ENCODE measurements at places on chromosomes 3 and 15.
A peak's percentile ranks its signal among the peaks of the same experiment; 100 is the strongest.

DNA sequence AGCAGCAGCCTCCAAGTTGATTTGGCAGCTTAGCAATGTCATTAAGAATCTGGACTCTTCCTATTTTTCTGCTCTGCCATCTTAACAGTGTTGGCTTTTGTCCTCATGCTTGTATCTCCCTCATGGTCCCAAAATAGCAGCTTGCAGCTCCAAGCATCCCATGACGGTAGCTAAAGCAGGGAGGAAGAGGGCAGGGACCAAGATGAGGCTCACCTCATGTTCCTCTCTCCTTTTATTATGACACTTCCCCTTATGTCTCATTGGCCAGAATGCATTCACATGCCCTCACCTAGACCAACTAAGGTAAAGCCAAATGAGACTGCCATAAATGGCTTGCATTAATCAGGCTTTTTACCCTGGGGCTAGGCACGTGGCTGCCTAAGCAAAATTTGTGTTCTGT is 382.4 kb downstream of the SHQ1 start:
- DNase-seq = no peak

- no peak for DNase-seq
Measured at GRCh38 chr3:186286114-186286513, 75.9 kb downstream of the DGKG start.

- DNase-seq = no peak
Measured at GRCh38 chr3:114421204-114421603, 127.4 kb downstream of the TIGIT start.

GRCh38 chr3:67684211-67684610 is 29.8 kb upstream of the SUCLG2 start:
- DNase-seq = no peak

- DNase-seq = no peak
Measured at GRCh38 chr3:47892286-47893040, 89.5 kb downstream of the DHX30 start.

GRCh38 chr3:18124501-18124900 is 300.6 kb downstream of the SATB1 start:
- no peak for DNase-seq

- no peak for DNase-seq
Measured at GRCh38 chr3:194404365-194405140, 5.5 kb upstream of the GP5 start.

GRCh38 chr15:89112341-89112971 is 24.2 kb downstream of the ABHD2 start:
- DNase-seq = no peak

DNA sequence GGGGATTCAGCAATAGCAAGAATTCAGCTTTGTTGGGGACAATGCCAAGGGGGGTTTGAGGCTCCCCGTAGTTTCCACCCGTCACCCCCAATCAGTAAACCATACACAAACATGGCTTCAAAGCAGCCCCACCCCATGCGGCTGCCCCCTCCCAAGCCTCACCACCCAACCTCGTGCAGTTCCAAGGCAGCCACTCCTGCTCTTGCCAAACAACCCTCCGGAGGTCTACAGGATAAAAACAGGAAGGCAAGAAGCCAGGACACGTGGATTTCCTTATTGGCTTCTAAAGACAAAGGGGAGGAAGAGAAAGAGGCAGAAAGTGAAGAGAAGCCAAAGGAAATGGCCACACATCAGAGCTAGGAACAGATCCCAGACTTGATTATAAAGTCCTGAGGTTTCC is 121.1 kb downstream of the SHQ1 start:
- DNase-seq = no peak

- DNase-seq = no peak
Measured at GRCh38 chr3:50483374-50483773, 20.1 kb downstream of the CACNA2D2 start.

DNA sequence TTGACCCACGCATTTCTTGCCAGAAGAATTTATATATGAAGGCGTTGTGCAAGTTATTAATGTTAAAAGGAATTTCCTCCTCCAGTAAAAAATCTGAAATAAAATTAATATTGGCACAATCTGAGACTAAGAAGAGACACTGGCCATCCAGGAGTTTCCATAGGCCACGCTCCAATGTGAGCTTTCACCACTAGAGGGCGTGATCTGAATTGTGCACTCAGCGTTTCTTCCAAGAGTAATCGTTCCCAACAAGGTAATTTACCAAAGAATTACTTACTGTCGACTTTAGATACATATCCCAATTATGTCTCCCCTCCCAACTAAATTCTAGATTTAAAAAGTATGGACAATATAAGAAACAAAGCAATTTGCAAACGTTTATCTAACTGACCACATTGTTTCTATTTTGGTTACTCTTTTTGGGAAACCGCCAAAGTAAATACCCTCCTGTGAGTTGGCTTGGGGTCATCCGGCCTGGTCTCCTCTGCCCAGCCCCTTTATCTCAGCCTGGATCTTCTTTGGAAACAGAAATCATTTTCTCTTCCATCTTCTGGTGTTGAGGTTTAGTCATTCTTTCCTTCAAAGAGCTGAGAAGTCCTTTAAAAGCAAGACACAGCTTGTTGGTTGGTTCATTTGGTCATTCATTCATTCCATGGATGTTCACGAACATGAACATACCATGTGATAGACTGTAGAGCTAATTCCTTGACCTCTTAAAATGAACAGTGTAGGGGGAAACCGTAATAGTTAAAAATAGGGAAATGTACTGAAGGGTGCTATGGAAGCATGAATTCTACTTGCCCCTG is 26.2 kb downstream of the POLR2M start:
- DNase-seq = peak; percentile 14

DNA sequence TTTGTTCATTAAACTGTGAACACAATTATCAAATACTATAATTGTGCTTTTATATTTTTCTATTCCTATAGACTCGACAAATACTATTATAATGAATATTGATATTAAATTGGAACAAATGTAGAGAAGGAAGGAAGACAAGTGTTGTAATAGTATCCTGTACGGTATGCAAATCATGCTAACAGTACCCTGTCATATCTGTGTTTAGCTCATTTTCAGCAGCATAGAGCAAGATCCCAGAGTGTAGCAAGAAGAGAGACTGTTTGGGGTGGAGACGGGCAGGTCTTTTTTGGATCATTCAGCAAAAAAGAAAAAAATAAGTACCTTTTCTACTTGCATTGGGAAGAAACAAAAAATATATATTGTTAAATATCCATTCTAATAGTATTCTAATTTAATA is 224.1 kb downstream of the TPRG1 start:
- no peak for DNase-seq

DNA sequence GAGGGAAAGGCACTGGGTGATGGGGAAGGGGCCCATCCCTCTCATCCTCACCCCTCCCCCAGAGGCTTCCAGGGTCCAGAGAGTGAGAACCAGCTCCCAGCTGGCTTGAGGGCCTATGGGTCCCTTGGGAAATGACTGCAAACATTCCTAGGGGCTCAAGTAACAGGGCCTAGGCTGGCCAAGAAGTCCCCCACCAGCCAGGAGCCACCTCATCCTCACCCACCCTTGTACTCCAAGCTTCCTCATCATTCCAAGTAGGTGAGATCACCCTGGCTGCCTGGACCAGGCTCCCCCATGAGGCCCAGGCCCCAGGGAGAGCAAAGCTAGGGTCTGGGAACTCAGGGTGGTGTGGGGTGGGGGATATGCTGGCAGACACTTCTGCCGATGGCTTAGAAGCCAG is 14.8 kb downstream of the LOXL1 start:
- no peak for DNase-seq

DNA sequence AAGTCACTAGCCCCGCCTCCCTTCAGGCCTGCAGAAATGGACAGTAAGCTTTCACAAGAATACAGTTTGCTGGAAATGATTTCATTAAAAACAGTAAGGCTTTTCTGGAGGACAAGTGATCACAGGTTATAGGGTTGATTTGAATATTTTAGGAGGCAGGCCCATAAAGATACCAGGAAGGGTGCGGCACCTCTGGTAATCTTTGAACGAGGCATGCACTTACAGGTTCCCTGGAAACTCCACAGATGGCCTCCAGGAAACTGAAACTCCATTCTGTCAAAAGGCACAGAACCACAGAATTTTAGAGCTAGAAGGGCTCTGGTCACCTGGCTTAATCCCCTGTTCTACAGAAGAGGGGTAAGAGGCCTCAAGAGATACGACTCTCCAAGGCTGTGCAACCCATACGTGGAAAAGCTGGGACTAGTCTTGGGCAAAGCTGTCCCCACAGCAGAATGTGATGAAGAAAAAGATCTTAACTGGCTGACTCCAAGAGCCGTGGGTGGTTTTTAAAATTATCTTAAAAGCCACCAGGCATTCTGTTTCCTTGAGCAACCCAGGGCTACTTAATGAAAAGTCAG is 1.2 kb downstream of the STARD5 start:
- no peak for DNase-seq

GRCh38 chr15:46315434-46315833 is 680.6 kb downstream of the SQOR start:
- no peak for DNase-seq

- DNase-seq = no peak
Measured at GRCh38 chr3:128987302-128988100, 6.4 kb downstream of the CFAP92 start.

GRCh38 chr15:64070965-64071851 is 22.4 kb downstream of the CIAO2A start:
- DNase-seq = no peak

DNA sequence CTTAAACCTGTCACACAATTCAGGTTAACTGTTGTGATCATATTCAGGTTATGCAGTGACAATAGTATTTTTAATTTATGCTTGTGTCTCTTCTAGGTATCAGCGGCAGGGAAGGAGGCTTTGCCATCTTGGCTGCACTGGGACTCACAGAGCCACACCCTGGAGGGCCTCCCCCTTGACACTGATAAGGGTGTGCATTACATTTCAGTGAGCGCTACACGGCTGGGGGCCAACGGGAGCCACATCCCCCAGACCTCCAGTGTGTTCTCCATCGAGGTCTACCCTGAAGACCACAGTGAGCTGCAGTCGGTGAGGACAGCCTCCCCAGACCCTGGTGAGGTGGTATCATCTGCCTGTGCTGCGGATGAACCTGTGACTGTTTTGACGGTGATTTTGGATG is 23.6 kb upstream of the BSN start:
- no peak for DNase-seq

DNA sequence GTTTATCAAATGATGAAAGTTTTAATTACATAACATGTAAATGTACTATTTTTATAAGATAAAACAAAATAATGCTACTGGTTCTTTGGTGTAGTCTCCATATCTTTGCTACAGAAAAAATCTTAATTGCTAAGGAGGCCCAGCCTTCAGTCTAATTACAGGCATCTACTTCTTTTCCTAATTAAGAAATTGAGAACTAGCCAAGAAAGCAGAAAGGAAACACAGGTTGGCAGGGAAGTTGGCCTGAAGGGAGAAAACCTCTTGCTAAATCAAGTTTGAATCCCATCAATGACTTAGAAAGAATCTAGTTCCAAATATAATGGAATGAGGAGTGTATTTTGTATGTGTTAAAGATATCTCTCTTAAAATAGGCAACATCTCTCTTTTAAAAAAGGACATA is 212.4 kb upstream of the ARL6 start:
- DNase-seq = no peak

DNA sequence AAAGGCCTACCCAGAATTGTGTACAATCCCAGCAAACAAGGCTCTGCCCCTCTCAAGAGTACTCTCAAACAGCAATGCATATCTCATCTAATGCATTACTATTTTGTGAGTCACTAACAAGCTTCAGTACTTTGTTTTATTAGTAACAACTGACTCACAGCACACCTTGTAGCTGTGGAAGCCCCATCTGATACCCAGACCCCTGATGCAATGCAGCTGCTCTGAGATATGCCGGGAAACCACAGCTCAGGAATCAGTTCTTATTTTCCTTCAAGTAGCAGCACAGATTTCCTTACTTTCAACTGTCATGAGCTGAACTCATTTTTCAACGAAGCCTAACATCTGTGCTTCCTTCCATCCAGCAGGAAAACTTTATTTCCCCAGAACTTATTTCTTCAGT is 37.8 kb downstream of the CCNL1 start:
- DNase-seq = no peak

- DNase-seq = peak; percentile 22
Measured at GRCh38 chr15:64634576-64635498, 140.6 kb downstream of the RBPMS2 start.

DNA sequence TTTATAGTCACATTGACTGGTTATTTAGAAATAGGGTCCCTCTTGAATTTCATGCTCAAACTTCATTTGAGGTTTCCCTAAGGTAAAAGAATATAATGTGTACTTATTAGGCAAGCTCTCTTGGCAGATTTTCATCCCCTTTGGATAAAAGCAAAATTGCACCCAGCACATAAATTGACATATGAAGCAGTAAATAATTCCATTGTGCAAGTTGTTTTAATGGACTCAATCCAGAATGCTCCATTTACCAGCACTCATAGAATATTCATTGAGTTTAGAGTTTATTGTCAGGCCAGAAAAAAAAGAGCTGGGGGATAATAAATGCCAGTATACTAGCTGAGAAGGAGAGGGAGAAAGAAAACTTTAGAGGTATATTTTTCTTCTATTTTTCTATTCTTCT is 136.8 kb downstream of the TPRG1 start:
- DNase-seq = no peak

GRCh38 chr3:15491143-15491542 is 30.4 kb downstream of the COLQ start:
- no peak for DNase-seq

DNA sequence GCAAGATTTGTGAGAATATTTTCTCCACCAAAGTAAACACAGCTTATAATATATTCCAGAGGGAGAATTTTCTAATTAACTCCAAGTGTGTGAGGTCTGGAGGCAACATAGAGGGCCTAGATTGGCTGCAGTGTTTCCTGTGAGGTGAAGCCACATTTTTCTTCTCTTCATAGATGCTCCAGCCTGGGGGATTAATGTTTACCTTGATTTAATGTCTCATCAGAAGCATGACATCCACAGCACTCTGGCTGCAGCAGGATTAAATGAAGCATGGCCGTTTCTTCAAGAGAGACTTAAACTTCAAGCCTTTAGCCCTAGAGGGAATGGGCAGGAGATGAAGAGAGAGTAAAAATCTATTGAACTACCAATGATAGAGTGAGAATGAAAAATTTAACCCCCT is 137.9 kb upstream of the ZBTB20 start:
- DNase-seq = no peak

- peak; percentile 34 for DNase-seq
Measured at GRCh38 chr15:92906020-92906419, 5.9 kb downstream of the CHD2 start.

DNA sequence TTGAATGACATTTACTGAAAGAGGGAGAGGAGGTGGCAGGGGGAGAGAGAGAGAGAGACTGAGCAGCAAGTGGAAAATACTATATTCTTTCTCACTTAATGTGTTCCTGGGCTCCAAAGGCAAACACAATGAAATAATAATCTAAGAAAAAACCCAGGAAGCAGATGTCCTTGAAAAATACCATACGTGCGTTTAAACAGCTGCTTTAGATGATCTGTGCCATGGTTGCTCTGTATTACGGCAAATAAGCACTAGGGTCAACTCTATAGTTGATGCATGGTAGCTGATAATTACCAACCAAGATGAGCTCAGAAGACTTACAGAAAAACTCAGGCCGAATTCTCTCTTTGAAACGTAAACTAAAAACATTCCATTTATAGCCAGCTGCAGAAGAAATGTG is 410.3 kb upstream of the TBL1XR1 start:
- DNase-seq = no peak

- DNase-seq = no peak
Measured at GRCh38 chr3:116077557-116077956, 367.7 kb downstream of the LSAMP start.

All from T-helper 2 cell (primary cell).